ENCODE measurements at places on chromosomes 13 and 19. TPM values are rescaled to one million over a fixed set of nuclear protein-coding genes. Genes with fewer than 3 reads are reported as not detected.
A peak's percentile ranks its signal among the peaks of the same experiment; 100 is the strongest.

GRCh38 chr19:6167115-6167514 is 31.6 kb downstream of the ACSBG2 start:
- DNase-seq = no peak

DNA sequence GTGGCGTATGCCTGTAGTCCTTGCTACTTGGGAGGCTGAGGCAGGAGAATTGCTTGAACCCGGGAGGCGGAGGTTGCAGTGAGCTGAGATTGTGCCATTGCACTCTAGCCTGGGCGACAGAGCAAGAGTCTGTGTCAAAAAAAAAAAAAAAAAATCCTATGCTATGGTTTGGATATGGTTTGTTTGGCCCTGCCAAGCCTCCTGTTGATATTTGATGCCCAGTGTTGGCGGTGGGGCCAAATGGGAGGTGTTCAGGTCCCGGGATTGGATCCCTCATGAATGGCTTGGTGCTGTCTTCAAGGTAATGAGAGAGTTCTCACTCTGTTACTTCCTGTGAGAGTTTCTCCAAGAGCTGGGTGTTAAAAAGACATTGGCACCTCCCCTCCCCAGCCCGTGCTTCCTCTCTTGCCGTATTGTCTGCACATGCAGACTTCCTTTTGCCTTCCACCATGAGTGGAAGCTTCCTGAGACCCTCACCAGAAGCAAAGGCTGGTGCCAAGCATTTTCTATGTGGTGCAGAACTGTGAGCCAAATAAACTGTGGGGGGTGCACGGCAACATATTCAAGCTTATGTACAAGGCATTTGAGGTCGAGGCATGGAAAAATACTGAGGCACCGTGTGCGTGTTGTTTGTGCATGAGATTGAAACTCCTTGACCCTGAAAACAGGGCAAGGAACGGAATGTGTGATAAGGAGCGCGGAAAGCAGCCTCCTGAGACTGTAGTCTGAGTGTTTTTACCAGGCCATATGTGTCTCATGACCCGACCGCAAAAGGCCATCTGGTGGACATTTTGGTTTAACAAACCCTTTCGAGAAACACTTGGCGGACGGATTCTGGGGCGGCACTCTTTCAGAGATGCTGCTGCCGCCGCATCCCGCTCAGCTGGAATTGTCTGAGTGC is 7.3 kb downstream of the SIGLEC9 start:
- DNase-seq = peak; percentile 62

- DNase-seq = no peak
These were observed 4.0 kb downstream of the PNKP start for GRCh38 chr19:49863254-49863934.

DNA sequence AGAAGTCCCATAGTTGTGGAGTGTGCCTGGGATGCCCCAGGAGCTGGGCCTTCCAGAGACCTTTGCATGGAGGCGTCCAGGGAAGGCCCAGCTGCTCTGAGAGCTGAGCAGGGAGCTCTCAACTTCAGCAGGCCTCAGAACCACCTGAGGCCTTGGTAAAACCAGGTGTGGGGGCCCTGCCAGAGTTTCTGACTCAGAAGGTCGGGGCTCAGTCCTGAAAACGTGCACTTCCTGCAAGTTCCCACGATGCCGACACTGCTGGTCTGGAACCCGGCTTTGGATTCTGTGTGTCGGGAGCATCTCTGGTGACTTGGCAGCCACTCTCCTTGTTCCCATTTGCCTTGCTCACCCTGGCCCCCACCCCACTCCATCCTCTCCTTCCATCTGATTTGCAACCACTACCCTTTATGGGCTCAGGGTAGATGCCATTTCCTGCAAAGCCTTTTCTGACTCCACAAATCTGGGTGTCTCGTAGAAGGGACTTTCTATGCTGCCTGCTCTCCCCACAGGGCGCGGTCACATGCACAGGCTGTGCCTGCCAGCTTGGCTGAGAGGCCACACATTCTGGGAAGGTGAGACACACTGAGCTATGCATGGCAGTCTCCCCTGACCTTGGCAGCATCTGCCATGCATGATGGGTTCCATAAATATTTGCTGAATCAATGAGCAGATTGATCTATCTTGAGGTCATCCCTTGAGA is 244.7 kb downstream of the COL4A1 start:
- no peak for DNase-seq

DNA sequence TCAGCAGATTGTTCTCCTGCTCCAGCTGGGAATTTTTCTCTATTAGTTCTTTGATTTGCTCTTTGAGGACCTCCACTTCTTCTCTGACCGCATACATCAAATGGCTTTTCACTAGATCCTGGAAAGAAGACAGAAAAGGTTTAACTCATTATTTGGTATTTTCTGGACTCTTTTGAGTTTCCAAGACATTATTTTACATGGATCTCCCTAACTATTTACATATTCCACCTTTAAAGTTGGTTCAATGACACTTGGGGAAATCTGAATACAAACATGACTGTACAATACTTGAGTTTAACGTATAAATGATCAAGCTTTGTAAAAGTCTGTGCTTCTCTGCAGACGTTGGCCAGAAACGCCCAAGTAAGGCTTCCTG is 61.1 kb downstream of the SERP2 start:
- no peak for DNase-seq

GRCh38 chr19:7177926-7178325 is 108.4 kb downstream of the ZNF557 start:
- DNase-seq = peak; percentile 31

DNA sequence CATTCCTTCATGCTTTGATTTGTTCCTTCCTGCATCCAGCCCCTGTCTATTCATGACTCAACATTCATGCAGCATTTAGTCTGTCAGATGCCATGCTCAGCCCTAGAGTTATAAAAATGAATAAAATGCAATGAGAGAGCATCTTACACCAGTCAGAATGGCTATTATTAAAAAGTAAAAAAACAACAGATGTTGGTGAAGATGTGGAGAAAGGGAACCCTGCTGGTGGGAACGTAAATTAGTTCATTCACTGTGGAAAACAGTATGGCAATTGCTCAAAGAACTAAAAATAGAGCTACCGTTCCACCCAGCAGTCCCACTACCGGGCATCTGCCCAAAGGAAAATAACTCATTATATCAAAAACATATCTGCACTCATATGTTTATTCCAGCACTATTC is 70.0 kb upstream of the GTF3A start:
- DNase-seq = no peak

DNA sequence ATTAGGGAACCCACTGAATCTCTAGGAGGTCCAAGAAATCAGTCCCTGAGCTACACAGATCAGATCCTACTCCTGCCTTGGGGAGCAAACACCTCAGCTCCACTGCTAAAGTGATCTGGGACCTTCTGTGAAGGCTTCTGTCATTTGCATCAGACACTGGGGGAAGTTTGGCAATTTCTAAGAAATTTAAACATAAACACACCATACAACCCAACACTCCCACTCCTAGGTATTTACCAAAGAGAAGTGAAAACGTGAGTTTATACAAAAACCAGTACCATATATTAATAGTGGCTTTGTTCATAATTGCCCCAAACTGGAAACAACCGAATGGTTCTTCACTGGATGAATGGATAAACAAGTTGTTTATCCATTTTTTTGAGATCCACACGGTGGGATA is 7.3 kb upstream of the TYROBP start:
- DNase-seq = no peak

DNA sequence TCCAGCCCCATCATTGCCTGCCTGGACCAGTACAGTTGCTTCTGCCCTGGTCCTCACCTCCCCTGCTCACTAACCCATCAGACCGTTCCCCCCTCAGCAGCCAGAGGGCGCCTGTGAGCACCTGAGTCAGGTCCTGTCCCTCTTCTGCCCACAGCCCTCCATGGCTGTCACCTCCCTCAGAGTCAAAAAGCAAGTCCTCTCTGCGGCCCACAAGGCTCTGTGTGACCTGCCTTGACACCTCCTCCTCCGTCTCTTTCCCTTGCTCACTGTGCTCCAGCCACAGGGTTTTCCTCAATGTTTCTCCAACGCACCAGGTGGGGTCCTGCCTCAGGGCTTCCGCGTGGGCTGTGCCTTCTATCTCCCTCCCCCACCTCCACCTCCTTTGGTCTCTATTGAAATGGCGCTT is 29.4 kb upstream of the PTPRS start:
- peak; percentile 66 for DNase-seq

DNA sequence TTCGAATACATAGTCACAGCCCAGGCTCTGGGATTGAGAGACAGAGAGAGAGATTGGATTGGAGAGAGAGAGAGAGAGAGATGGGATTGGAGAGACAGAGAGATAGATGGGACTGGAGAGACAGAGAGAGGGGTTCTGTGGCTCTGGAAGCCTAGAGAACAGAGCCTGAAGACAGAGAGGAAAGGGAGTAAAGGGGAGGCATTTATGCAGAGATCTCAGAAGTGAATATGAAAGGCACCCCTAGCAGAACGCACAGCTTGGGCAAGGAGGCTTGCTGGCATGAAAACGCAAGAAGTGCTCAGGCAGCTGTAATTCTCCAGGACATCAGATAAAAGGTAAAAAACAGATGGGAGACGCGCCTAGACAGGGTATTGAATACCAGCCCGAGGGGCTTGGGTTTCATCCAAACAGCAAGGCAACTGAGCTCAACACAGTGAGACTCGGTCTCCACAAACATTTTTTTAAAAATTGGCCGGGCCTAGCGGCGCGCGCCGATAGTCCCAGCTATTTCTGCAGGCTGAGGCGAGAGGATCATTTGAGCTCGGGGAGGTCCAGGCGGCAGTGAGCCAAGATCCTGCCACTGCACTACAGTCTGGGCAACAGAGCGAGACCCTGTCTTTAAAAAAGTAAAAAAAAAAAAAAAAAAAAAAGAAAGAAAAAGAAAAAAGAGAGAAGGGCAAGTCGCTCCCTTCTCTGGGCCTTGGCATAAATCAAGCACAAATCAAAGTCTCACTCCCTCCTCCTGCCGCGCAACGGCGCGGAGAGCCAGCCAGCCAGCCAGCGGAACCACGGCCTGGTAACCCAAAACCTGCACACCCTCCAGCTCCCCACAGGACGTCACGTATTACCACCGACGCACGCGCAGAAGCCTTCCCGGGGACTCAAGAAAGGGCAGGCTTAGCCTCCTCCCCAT is 774 bp upstream of the PPP2R1A start:
- no peak for DNase-seq

DNA sequence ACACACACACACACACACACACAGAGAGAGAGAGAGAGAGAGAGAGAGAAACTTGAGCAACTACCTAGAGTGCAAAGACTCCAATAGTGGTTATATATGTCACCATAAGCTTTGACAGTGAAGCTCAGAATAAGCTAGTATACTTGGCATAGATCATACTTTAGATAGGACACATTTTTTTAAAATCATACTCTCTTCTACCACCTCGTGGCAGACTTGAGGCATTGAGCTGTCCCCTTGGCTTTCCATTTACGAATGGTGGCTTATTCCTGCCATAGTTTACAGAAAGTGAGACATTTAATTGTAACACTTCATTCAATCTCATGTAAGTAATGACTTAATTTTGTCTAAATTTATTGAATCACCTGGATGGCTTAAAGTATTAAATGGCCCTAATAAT is 108.2 kb downstream of the EDNRB start:
- DNase-seq = peak; percentile 7

DNA sequence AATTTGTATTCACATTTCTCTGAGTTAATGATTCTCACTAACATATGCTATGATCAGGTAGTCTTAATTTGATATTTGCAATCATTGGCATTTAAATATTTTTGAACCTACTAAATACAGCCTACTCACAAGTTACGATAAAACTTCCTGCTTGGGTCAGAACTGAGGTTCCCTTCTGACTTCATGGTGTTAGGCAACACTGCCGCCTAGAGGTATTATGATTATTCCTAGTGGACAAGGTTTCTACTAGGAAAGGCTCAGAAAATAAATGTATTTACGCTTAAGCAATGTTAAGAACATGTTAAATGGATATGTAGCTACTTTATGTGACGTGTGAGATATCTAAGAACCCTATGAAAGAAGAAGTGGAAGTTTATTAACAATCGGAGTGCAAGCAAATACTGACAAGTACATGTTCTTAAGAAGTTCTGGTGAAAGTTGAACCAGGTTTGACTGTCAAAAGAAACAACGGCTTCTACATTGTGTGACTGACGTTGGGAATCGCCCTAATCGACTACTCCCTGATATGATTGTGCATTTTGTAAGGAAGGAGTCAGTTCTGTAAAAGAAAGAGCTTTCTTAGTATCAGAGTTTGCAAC is 1395.8 kb downstream of the SLITRK5 start:
- DNase-seq = peak; percentile 3

- peak; percentile 97 for DNase-seq
These were observed 69.7 kb upstream of the C13orf46 start for GRCh38 chr13:114043421-114044053.

DNA sequence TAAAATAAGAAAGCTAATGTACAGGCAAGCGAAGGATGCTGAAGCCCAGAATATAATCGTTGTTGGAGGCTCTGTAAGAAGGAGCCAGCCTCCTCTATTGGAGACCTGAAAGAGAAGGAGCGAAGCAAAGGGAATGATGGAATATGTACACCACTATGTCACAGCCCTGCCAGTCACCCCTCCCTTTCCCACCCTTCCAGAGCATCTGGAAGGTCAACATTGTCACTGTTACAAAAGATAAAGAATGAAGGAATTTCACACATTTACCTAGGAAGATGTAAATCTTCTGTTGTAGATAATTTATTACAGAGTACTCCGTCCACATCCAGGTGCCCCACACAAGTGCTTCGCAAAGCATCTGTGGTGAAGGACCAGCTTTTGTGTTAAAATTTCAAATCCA is 39.7 kb upstream of the SACS start:
- no peak for DNase-seq

- no peak for DNase-seq
These were observed 15.1 kb downstream of the HPN start for GRCh38 chr19:35056513-35057063.

DNA sequence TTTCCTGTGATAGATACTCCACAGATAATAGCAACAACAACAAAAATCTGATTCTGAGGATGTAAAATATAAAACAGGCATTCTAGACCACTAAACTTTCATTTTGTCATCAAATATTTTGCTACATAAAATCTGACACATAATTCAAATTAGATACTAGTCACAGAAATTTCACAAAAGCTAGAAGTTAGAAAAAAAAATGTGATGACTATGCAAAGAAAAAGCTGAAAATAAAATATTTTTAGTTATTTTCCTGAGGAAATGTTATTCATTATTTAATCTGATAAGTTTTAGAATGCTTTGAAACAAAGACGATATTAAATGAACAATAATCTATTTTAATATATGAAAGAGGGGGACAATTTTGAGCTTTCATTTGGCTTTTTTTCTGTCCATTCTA is 357.2 kb downstream of the SLITRK6 start:
- no peak for DNase-seq

GRCh38 chr19:18257503-18258470 is 16.5 kb downstream of the IQCN start:
- DNase-seq = no peak

DNA sequence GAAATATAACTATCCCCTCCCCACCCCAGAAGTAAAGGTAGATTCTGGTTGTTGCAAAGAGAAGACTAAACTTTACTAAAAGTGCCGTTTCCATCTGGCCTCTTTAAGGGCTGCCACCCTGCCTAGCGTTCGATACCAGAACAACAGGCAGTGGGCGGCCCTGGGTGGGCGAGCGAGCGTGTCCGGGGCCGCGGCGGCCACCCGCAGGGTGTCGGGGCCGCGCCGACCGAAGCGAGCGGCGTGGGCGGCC is 2.6 kb downstream of the FGF9 start:
- DNase-seq = no peak

ZNF492 gene
- total RNA-seq = 1.1 TPM

BBC3 gene
- 2.2 TPM for total RNA-seq

KLK12 gene
- not detected for total RNA-seq

NKG7 gene
- not detected for total RNA-seq

ZNF865 gene
- total RNA-seq = 0.15 TPM

CFD gene
- 18.2 TPM for total RNA-seq

ADAMTS10 gene
- total RNA-seq = 6.6 TPM

Measured in Daoy (cell line).